ENCODE measurements at places on chromosomes 5 and 9.

GRCh38 chr5:34978681-34979080, 49.3 kb downstream of the DNAJC21 start:
- DNase-seq: no peak

DNA sequence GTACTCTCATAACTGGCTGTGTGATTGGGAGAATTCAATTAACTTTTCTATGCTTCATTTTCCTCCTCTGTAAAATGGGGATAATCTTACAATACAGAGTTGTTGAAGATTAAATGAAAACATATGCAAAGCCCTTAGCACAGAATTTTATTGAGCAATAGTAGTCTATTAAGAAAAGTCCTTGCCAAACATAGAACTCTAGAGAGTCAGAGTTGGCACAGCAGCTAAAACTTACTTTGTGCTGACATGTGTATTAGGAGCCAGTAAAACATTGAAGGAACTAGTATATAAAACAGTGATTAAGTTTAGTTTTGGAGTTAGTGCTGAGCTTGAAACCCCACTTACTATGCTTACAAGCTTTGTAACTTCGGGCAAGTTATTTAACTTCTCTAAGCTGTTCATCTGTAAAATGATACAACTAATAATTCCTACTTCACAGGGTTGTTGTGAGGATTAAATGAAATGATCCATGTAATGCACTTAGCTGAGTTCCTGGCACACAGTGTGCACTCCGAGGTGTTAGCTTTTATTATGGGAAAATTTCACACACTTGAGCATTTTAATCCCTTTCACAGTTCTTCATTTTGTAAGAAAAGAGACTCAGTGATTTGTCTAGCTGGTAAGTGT, 20.0 kb upstream of the GRIN3A start:
- no peak for DNase-seq

GRCh38 chr5:130871346-130872086, 293.5 kb downstream of the HINT1 start:
- DNase-seq: peak; percentile 9

GRCh38 chr9:4306066-4306776, 6.4 kb upstream of the GLIS3 start:
- DNase-seq: peak; percentile 50

DNA sequence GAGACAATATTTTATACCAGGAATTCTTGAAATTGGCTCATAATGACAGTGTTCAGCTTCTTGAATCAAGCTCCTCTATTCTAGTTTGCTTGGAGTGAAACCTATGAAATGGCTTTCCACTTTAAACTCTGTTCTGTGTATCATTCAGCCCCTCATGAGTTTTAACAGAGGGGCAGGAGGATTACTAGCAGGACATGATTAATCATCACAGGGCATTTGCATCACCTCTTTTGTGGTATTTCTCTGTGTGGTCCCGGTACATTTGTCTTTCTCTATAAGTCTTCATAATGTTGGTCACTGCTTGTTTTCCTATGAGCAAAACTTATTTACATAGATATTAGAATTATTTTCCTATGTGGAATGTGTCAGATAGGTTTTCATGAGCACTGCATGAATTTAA, 21.2 kb downstream of the CAST start:
- no peak for DNase-seq

- DNase-seq: no peak
Observed at GRCh38 chr5:150781706-150782614, 3.4 kb downstream of the SMIM3 start.

GRCh38 chr5:154419236-154419635, 26.6 kb upstream of the SAP30L start:
- no peak for DNase-seq

- no peak for DNase-seq
Observed at GRCh38 chr9:2478421-2478820, 143.2 kb upstream of the VLDLR start.

DNA sequence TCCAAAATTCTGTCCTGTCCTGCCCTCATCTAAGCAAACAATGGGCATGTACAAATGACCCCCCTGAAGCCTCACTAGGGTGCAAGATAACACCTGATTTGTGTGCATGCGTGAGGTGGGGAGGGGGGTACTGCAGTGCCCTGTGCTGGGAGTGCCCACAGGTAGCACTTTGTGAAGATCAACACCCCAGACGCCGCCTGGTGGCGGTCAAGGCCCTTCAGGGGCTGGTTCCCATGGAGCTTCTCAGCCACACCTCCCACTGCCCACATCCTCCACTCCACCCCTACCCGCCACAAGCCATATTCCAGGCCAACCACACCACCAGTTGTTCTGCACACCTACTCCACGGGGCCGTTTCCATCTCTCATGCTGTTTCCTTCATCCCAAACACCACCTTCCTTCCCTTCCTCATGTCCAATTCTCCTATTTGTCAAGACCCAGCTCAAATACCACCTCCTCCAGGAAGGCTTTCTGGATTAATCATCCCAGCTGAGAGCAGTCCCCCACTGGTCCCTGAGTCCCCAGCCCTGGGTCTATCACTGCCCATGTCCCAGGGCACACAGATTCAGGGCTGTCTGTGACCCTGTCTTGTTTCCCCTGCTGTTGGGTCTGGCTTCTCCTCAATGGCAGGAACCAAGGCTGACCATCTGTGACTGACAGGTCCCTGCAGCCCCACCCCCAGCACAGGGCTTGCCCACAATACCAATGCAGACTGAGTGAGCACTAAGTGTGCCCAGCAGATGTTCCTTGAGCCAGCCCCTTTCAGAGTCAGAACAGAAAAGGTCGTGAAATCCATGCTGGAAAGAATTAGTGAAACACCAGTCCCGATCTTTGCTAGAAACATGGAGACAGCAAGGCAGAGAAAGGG, 178.4 kb downstream of the PAX5 start:
- peak; percentile 28 for DNase-seq

- DNase-seq: no peak
Observed at GRCh38 chr9:18233311-18233710, 240.6 kb upstream of the ADAMTSL1 start.

DNA sequence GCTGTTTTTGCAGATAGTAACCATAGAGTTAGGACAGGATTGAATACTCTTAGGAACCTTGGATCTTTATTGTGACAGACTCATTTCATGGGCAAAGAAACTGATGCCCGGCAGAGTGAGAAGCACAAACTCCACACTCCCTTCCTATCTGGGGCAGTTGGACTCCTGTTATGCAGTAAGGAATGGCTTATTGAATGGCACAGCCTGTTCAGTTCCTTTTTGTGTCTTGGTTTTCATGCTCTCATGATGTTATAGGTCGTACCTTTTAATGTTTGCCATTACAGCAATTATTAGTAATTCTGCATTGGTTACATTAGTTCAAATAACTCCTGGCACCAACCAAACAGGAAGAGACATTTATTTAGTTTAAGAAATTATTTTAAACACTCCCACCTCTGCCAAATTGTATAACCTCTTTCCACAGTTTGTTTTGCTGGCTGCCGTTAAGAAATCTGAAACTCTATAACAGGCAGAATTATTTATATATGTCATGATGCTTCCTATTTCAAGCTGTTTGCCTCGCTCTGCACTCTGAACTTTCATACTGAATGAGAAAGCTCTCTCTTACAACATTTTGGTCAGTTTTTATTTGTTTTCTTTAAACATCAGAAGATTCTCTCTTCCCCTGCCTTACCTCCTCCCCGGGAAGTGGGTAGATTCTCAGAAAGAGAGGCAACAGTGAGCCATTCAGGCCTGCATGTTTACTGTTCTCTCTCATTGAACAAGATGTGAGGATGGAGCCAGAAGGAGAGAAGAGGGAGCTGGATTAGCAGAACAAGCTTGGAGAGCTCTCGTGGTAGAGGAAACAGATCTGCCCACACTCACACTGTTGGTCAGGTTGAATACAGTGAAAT, 144.4 kb downstream of the ARHGEF28 start:
- DNase-seq: no peak

GRCh38 chr5:38518341-38518740, 38.1 kb downstream of the LIFR start:
- DNase-seq: no peak

- no peak for DNase-seq
Observed at GRCh38 chr9:88435336-88435735, 47.1 kb downstream of the SPIN1 start.

DNA sequence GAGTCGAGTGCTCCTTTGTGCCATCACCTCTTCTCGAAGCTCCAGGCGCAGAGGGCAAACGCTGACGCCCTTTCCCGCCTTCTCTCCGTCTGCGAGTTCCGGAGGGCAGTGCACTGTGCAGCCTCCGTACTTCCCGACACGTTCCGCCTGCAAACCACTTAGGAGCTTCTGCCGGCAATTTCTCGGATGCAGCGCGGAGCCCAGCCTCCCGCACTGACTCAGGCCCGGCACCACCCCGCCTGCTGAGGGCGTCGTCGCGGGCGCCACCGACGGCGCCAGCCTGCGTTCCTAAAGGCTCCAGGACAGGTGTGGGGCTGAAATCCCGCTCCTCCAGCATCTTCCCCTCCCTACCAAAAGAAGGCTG, 9.3 kb upstream of the TRIM36 start:
- DNase-seq: no peak

GRCh38 chr5:77637998-77638762, at the start of gene OTP:
Gene OTP, minus strand, starts transcription at chr5:77638713. Its CDS starts 164 bp downstream, at chr5:77638549.
- DNase-seq: no peak

DNA sequence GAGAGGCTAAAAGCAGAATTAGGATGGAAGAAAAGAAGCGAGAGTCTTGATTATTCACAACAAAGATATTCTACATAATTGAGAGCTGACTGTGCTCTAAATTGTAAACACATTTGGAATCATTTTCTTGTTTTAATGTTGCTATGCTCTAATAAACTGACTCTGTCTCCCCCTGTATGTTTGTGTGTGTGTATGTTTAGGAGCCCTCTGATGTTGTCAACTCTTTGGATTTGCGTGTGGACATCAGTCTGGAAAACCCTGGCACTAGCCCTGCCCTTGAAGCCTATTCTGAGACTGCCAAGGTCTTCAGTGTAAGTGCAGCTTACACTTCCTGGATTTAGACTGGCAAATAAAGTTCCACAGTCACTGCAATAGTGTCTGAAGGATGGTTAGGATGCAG, 37.8 kb downstream of the MOCS2 start:
- no peak for DNase-seq

GRCh38 chr9:78707080-78707479, 410.2 kb downstream of the PSAT1 start:
- no peak for DNase-seq

- no peak for DNase-seq
Observed at GRCh38 chr5:149489605-149490037, 61.6 kb downstream of the CSNK1A1 start.

DNA sequence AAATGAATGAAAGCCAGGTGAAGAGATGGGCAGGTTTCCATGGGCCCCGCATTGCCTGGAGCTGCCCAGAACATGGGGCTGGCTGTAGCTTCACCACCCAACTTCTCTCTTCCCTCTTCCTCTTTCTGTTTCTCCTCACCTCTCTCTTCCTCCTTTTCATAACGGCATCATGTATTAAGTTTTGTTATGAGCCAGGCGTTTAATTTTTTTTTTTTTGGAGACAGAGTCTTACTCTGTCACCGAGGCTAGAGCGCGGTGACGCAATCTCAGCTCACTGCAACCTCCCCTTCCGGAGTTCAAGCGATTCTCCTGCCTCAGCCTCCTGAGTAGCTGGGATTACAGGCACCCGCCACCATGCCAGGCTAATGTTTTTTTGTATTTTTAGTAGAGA, 13.0 kb upstream of the SPINK4 start:
- no peak for DNase-seq

GRCh38 chr5:132055808-132056609, 4.4 kb upstream of the IL3 start:
- DNase-seq: peak; percentile 37

GRCh38 chr5:116009806-116010205, 22.5 kb upstream of the ARL14EPL start:
- DNase-seq: no peak

- DNase-seq: no peak
Observed at GRCh38 chr9:12666813-12667212, 26.4 kb upstream of the TYRP1 start.

- no peak for DNase-seq
Observed at GRCh38 chr9:33843312-33843961, 26.5 kb downstream of the UBE2R2 start.

DNA sequence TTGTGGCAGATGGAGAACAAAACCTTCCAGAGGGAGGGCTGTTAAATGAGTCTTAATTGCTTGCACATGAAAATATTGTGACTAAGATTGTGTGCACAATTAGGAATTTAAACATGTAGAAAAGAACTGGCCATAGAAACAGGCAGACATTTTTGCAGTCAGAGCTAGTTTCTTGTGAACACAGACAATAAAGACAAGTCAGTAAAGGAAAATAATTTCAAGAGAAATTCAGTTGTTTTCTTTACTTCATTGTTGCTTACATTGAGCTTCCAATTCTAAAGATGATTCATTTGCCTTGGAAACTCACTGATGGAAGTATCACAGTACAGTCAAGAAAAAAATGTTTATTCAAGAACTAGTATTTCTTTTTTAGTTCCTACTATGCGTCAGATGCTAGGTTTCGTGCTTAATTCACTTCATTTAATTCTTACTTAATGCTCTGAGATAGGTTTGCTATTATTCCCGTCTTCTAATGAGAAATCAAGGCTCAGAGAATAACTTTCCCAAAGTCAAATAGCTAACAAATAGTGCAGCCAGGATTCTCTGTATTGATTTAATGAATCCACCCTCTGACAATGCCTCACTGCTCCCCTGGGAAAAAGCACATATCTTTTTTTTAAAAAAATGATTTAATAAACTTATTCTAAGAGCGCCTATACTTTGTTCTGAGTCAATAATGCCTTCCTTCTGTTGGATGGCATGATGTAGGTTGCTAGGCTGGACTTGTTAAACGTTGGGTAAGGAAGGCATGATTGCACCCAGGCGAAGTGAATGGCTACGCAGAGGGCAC, 581.4 kb downstream of the RAB3C start:
- no peak for DNase-seq

- peak; percentile 90 for DNase-seq
Observed at GRCh38 chr5:177390363-177391300, 6.4 kb downstream of the SLC34A1 start.

GRCh38 chr5:123422433-123423277, 548 bp downstream of the CEP120 start:
- DNase-seq: no peak

- no peak for DNase-seq
Observed at GRCh38 chr5:77906806-77907205, 130.7 kb upstream of the TBCA start.

DNA sequence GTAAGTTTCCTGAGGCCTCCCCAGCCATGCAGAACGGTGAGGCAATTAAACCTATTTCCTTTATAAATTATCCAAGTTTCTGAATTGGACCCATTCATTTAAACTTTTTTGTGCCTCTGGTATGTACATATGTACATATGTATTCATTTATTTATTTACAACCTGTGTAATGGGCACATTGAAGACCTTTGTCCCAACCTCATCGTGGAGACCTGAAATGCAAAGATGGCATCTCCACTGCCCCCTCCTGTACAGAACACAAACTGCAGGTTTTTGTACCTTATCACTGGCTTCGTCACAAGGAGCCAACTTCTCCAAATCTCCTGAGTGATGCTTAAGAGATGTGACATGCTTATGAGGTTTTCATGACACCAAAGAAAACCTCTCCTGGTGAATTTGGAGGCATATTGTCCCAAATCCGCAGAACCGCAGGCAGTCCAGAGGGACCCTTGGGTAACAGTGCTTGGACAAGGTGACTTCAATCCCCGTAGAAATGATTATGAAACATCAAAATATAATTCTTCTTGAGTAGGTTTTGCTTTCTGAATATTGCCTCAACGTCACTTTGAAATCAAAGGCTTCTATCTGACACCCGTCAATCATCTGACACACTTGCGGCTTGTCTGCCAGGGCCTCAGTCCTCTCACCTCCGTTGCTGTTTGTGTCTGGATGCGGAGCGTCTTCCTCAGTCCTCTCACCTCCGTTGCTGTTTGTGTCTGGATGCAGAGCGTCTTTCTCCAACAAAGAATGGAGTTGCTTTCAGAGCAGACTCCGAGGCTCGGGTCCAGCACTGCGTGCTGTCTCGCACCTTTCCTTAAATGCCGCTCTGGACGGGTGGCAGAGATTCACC, 135.0 kb upstream of the IRX4 start:
- DNase-seq: peak; percentile 16
